ENCODE measurements at places on chromosomes 12 and 14.

DNA sequence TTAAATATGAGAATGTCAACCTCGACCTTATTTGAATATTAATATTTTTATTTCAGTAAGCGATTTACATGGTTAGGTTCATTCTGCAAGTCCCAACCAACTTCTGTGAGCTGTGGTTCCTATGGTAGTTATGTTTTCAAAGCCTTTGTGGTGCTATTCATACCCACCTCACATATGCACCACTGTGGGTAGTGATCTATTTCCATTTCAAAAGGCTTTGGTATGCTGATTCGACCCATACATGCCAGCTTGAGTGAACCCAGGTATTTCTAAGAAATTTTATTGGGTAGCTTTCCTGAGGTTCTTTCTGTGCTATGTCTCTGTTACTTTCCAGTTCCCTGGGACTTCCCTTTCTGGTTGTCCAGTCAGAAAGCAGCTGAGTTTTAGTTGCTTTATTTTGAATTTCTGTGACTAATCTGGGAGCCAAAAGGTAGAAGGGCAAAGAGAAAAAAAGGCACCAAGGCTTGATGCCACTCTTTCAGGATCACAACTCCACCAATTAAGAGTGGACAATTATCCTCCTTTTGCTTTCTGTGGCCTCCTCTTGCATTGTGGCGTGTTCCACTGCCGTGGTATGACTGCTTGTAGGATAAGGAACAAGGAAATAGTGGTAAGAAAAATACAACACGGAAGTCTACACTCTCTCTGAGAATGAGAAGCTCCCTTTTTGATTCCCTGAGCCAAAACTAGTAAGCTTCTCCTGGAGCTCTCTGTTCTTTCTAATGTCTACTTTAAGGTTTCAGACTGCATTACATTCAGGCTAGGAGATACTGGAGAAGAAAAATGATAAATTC, 729.1 kb downstream of the NOVA1 start:
- DNase-seq = no peak

DNA sequence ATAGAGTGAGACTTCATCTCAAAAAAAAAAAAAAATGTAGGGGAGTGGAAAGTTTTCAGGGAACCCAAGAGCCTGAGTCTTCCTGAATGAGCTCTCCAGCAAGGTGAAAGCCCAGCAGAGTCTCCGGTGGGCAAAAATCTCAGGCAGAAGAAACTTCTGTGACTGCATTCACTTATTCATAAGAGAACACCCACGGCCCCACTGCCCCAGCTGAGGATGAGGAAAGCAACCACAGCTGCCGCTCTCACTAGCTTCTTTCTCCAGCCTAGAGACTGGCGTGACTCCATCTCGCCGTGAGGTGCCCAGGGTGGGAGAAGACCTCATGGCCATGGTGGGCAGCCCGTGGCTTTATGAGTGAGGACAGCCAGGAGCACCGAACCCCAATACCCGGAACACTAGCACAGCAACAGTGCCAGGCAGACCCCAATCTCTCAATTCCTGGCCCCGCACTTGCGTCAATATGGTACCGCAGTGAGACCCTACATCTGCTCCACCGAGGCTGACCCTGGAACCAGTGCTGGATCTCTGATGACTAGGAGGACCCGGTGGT, 29.7 kb upstream of the DYNC1H1 start:
- DNase-seq = no peak

- DNase-seq = no peak
Observed at GRCh38 chr14:92039063-92039718, 668 bp downstream of the TRIP11 start.

GRCh38 chr14:29587046-29587445, 340.6 kb downstream of the PRKD1 start:
- no peak for DNase-seq

DNA sequence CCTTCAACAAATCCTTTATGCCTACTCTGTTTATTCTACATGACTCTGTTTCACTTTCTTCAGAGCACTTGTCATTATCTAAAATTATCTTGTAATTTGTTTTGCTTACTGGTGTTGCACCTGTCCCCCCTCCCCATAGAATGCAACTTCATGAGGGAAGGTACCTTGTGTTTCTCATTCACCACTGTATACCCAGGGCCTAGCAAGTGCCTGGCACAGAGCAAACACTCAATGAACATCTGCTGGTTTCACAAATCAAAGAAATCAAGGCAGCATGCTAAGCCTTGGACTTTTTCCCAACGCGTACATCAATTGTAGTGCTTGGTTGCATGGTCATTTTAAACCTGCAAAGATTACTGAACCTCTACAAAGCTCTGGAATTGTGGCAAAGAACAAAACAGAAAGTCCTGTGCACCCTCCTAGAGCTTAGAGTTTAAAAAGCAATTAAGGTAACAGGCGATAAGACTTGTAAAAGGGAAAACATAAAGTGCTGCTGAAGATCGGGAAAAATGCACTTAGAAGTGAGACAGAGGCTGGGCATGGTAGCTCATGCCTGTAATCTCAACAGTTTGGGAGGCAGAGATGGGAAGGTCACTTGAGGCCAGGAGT, 479.1 kb downstream of the MED13L start:
- no peak for DNase-seq

GRCh38 chr14:57464008-57464730, 29.5 kb downstream of the CCDC198 start:
- no peak for DNase-seq

GRCh38 chr12:104863296-104863948, 94.7 kb downstream of the SLC41A2 start:
- no peak for DNase-seq

DNA sequence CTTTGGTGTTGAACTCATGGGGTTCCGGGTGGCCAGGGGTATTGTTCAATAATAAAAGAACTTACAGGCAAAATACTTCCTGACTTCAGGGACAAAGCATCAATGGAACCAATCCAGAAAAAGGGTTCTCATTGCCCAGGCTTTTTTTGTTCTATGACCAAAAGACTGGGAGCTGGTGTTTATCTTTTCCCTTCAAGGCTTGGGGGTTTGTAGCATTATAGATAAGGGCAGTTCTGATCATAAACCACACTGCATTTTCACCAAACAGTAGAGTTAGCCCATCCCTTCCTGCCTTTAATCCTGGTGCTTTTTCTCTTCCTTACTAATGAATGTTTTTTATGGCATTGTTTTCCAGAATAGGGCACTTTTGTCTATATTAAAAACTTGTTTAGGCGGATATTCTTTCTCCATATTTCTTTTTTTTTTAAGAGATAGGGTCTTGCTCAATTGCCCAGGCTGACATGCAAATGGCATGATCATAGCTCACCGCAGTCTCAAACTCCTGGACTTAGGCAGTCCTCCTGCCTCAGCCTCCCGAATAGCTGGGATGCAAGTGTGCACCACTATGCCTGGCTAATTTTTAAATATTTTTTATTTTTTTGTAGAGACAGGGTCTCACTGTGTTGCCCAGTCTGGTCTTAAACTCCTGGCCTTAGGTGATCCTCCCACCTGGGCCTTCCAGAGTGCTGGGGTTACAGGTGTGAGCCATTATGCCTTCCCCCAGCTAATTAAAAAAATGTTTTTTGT, 9.7 kb downstream of the FUT8 start:
- no peak for DNase-seq

- peak; percentile 57 for DNase-seq
Observed at GRCh38 chr14:99258341-99258861, 13.6 kb downstream of the BCL11B start.

- no peak for DNase-seq
Observed at GRCh38 chr12:31702047-31702446, 26.8 kb downstream of the AMN1 start.

GRCh38 chr12:105431537-105432100, 101.1 kb downstream of the C12orf75 start:
- DNase-seq = no peak

- peak; percentile 67 for DNase-seq
Observed at GRCh38 chr14:102554821-102555819, 37.3 kb upstream of the RCOR1 start.

DNA sequence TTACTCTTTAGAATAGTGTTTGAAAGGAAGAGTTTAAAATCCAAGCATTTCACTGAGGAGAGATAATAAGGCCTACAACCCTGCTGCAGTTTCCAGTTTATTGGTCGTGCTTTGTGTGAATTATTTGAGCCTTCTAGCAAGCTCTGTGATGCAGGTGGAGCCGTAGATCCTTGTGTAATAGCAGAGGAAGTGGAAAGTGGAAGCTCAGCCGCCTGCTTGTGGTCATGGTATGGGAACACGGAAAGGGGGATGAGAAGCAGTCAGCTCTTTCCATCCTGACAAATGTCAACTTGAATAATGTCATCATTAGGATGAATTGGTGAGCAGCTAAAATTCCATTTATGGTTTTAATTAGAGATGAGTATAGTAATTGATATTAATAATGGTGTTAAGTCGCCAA, 29.1 kb downstream of the SYNE2 start:
- DNase-seq = no peak

DNA sequence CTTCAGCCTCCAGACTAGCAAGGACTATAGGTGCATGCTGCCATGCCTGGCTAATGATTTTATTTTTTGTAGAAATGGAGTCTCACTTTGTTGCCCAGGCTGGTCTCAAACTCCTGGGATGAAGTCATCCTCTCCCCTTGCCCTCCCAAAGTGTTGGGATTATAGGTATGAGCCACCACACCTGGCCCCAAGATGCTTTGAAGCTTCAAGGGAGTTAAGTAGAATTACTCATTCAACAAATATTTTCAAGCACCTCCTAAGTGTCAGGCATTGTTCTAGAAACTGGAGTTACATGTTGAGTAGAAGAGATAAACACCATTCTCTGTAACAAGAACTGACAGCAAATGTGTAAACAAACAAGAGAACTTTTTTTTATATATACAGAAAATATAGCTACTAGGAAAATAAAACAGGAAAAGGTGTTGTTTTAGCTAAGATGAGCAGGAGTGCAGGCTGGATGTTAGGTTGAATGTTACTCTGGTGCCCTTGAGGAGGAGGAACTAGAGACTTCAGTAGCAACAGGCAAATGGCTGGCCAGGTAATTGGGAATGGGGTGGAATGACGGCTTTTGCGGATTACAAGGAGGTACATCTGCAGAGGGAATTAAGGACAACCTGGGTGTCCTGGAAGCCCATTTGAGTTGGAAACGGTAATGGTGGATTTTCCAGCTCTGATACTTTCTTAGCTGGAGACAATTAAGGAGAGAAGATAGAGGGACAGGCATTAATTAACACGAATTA, 32.0 kb upstream of the CFAP54 start:
- no peak for DNase-seq

DNA sequence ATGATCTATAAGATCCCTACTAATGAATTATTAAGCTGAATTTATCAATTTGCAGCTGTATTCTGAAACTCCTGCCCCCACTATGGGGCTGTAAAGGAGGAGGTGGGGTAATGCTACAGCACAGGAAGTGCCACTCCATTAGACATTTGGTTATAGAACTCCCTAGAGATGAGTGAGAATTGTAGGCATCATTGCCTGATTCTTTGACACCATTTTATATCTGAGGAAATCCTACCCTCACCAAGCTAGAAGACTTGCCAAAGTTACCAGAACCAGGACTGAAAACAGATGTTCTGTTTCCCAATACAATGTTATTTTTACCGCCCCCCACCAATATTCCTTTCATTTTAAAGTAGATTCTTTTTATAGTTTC, 182.4 kb downstream of the EGLN3 start:
- no peak for DNase-seq

GRCh38 chr12:80838708-80839107, 99.0 kb downstream of the LIN7A start:
- DNase-seq = no peak

GRCh38 chr12:64820593-64820992, 3.9 kb upstream of the TBC1D30 start:
- DNase-seq = no peak

DNA sequence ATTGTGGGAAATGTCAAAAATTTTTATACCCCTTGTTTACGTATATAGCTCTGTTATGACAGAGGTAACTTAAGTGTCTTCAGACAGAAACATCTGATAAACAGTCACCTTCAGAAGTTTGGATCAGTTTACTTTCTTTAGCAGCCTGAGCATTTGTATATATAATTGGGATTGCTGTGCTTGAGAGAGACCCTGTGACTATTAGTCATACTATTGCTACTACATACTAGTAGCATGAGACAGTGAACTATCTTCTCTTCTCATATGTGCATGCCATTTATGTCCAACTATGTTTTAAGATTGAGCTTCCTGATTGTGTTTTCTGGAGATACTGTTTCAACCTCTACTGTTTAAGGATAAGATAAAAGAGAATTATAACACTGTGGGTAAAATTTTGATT, 101.5 kb downstream of the PDE6H start:
- DNase-seq = no peak

GRCh38 chr14:59268011-59268410, 79.5 kb downstream of the DAAM1 start:
- DNase-seq = no peak

- no peak for DNase-seq
Observed at GRCh38 chr14:63432228-63432627, 110.9 kb downstream of the PPP2R5E start.

DNA sequence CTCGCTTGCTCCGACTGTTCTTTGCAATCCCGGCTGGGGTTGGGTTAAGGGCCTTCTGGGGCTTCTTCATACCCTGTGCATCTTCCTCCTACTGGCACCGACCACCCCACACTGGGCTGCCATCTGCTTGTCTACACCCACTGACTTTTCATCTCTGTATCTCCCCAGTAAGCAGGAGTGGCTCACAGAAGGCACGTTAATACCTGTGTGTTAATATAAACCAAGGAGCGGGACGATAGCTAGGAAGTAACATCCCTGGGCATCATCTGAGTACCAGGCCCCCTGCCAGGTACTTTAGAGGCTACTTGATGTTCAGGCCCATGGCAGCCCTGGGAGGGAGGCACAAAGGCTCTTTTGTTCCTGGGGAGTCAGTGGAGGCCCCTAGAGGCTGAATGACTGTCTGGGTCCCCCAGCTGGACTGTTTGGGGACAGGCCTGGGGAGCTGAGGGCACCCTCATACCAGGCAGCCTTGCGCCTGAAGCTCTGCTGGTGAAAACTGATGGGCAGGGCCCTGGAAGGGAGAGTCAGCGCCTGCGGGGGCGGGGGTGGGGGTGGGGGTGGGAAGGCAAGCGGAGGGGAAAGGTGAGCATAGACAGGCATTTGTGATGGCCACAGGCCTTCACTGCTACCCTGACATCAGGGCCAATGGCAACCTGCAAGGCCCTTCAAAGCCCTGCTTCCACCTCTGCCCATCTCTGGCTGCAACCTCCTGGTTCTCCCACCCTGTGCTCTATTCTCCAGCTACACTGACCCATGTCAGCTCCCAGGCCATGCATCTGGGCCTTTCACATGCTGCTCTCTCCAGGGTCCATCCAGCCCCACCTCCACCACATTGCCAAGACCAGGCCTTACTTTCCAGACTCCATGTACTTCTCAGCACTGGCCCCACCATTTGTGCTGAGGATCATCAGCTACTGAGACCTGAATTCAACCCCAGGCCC, 34.2 kb upstream of the DEGS2 start:
- DNase-seq = no peak
